ENCODE measurements at places on chromosomes 11 and 22.

DNA sequence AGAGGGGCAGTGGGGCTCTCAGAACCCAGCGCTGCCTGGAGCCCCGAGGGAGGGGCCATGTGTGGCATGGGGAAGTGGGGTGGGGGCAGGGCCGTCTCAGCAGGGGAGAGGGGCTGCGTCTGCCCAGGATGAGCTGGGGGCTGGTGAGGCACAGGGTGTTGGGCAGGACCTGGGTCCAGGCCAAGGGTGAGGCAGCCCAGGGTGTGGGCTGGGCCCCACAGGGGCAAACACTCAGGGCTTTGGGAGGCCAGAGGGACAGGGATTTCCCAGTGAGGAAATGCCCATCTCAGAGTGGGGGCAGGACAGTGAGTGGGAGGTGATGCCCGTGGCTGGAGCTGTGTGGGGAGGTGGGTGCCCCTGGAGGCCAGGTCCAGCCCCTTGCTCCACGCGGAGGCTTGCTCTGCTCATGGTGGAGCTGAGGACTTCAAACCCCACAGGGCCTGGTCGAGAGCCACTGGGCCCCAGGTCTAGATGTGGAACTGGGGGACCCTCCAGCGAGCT is 5.4 kb downstream of the PLXNB2 start:
- DNase-seq = no peak

- peak; percentile 83 for DNase-seq
Measured at GRCh38 chr11:119168471-119169281, at the start of gene NLRX1. Gene NLRX1, plus strand, starts transcription at chr11:119168725. Its CDS starts 2,679 bp downstream, at chr11:119171404.

GRCh38 chr22:27068121-27068520 is 410.7 kb downstream of the MIAT start:
- no peak for DNase-seq

DNA sequence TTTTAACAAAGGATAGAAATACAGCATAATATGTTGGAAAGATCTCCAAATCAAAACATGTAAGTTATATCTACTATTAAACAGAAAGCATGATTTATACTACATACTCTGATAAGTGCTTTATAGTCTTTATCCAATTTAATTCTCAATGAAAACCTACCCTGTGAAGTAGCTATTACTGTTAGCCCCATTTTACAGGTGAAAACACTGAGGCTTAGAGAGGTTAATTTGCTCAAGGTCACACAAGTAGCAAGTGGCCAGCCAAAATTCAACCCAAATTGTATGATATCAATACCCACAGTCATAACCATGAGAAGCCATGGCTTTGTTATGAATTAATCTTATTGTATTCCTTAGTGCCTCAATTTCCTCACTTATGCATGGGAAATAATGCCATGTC is 675 bp upstream of the OR5AN1 start:
- DNase-seq = no peak
